Astrocyte of the cerebellum (primary cell): ENCODE measurements at places on chromosomes 4 and X.

- DNase-seq = no peak
These were observed 41.3 kb upstream of the TENM3 start for GRCh38 chr4:182201871-182202270.

DNA sequence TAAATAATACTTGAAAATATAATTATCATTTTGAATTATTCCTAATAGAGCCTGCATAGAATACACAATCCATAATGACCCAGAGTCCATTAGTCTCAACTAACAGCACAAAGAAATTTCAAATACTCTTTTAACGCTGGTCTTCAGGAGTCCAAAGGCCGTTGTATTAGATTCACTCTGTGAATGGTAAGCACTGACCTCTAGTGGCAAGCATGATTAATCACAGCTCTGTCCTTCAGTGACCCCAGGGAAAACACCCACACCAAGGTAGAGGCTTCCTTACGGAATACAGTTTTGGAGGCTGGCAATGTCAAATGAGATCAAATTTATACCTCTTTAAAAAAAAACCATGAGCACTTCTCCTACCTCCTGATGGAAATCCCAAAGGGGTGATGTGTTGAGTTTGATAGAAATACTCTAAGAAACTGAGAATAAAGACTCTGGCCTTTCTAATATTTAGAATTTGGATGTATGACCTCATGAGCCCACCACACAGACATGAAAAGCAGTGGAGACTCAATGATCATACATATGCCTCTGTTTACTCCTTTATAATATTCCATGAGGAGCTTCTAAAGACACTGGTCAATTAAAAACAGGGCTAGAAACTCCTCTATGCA lies 147.2 kb upstream of the DKK2 start:
- peak; percentile 43 for DNase-seq

DNA sequence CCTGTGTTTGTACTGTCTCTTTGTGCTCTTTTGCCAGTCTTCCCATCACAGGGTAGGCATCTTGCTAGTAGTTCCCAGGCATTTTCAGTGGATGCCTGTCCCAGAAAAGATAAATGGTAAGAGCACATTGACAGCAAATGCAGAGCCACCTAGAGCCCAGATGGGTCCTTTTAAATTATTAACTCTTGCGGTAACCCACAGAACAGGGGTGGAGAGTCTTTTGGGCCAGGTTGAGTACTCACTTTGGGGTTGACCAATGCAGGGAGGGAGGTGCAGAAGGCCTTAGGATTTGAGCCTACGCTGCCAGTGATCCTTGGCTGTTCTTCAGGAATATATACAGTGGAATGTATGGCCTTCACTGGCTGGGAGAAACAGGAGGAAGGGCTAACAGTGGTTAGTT lies 173.8 kb downstream of the MSN start:
- no peak for DNase-seq

- no peak for DNase-seq
These were observed 113.7 kb downstream of the PARM1 start for GRCh38 chr4:75046641-75047040.

GRCh38 chrX:36199928-36200327 lies 280.4 kb downstream of the CFAP47 start:
- no peak for DNase-seq

DNA sequence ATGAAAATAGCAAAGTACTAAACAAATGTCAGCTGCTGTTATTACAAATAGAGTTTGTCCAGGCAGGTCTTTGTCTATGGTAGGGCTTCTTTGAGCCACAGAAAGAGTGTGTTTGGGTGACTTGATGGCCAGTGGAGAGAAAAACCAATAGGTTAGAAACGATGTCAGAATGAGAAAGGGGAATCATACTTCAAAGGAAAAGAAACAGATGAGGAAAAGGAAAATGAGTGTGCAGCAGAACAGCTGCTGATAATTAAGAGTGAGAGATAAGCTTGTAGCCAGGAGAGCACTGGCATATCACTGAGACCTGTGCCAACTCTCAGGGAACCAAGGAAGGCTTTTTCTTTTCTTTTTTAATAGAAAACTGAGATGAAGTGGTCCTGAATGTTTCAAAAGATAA lies 257.2 kb downstream of the ARHGAP24 start:
- no peak for DNase-seq
